ENCODE measurements at places on chromosomes 11 and 22.
A peak's percentile ranks its signal among the peaks of the same experiment; 100 is the strongest.

DNA sequence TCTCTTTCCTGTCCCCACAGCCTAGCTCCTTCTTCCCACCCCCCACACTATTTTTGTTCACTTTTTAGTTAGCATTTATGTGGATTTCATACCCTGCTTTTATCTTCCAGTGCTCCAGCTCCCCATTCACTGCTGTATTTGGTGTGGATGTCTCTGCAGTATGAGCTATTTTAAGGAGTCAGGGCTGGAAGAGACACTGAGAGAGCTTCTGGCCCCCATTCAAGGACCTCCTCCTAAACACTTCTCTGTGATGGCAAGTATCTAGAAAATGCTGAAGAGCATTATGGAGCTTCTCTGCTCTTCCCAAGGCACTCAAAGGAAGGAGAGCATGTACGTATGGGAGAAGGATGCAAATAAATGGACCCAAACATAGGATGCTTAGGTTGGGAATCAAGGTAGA lies 79.5 kb downstream of the RAB30 start:
- H3K27me3 ChIP-seq, result no peaks in the 10 kb centered on the region
- H3K4me1 ChIP-seq, result no peaks in the 10 kb centered on the region
- ATAC-seq, result no peak
- no peak overlapping the region for H3K4me3 ChIP-seq

DNA sequence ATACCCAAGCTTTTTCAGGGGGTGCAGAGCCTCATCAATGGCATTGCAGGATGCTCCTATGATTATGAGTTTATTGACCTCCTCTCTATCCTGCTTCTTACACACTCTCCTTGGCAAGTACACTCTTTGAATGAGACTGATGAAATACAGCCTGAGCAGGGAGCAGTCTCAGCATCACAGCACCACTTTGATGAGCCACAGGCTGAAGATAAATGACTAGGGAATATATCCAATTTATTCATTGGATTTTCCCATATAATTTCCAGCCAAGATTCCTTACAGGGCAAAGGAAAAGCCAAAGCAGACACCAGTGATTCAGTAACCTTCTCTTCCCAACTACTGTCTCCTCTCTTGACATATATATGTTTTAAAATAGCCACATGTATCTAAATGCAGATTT lies 79.2 kb downstream of the CASP12 start:
- H3K36me3 ChIP-seq, result no peaks in the 10 kb centered on the region
- no peak overlapping the region for H3K4me3 ChIP-seq
- H3K4me1 ChIP-seq, result no peaks in the 10 kb centered on the region
- no peaks in the 10 kb centered on the region for H3K27me3 ChIP-seq

DNA sequence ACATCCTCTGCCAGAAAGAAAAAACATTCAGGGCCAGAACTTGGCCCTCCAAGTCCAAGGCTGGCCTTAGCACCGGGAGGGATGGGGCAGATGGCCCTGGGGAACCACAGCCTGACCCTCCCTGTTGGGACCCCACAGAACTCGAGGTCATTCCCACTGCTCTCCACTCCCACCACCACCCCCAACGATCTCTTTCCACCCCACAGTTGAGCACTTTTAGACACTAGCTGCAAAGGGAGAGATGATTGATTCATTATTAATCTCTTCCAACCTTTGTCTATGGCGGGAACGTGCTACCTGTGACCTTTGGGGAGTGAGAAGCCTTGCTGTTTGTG lies 869.7 kb downstream of the BRD1 start:
- ATAC-seq, result no peak
- peaks cover 49% of the 10 kb centered on the region for H3K27me3 ChIP-seq
- H3K4me3 ChIP-seq, result no peak overlapping the region
- no peak overlapping the region for H3K27ac ChIP-seq
- H3K36me3 ChIP-seq, result no peaks in the 10 kb centered on the region

- no peaks in the 10 kb centered on the region for H3K4me1 ChIP-seq
- peaks cover 29% of the 10 kb centered on the region for H3K36me3 ChIP-seq
- H3K27ac ChIP-seq, result no peak overlapping the region
- no peak for ATAC-seq
- H3K27me3 ChIP-seq, result no peaks in the 10 kb centered on the region
Observed at GRCh38 chr22:35749808-35750207, 32.1 kb downstream of the APOL5 start.

DNA sequence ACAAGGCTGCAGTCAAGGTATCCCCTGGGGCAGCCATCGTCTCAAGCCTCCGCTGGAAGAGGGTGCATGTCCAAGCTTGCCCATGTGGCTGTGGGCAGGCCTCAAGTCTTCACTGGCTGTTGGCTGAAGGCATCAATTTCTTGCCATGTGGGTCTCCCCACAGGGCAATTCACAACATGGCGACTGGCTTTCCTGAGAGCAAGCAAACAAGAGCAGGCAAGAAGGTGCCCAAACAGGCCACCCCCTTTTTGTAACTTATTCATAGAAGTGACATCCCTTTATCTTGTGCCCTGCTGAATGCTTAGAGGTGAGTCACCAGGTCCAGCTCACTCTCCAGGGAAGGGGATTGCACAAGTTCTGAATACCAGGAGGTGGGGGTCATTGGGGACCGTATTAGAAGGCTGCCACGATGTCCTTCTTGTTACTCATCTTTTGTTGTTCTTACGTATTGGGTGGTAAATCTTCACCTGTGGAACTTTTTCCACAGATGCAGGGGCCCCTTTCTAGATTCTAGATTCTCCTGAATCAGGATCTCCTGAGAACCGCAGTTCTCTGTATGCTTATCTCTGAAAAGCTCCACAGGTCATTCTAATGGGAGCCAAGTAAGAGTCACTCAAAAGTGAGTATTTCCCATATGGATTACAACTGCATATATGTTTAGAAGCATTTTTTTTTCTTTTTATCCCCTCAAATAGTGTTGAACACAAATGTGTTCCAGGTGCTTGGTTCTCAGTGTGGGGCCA lies 44.2 kb upstream of the MICAL2 start:
- ATAC-seq, result peak; percentile 77
- no peaks in the 10 kb centered on the region for H3K36me3 ChIP-seq
- no peak overlapping the region for H3K4me3 ChIP-seq
- peaks cover 34% of the 10 kb centered on the region for H3K4me1 ChIP-seq
- peak overlapping the region; percentile 57 for H3K27ac ChIP-seq

- H3K27ac ChIP-seq, result no peak overlapping the region
- peak; percentile 39 for ATAC-seq
- no peaks in the 10 kb centered on the region for H3K36me3 ChIP-seq
- H3K4me3 ChIP-seq, result no peak overlapping the region
- H3K4me1 ChIP-seq, result no peaks in the 10 kb centered on the region
Observed at GRCh38 chr22:30615543-30615954, 8.6 kb downstream of the TCN2 start.

- peak overlapping the region; percentile 80 for H3K27ac ChIP-seq
- no peaks in the 10 kb centered on the region for H3K36me3 ChIP-seq
- peak overlapping the region; percentile 16 for H3K4me3 ChIP-seq
Observed at GRCh38 chr11:3169255-3170043, 4.3 kb upstream of the OSBPL5 start.

- no peak overlapping the region for H3K27ac ChIP-seq
- peaks cover 34% of the 10 kb centered on the region for H3K4me1 ChIP-seq
- H3K36me3 ChIP-seq, result no peaks in the 10 kb centered on the region
Observed at GRCh38 chr11:472816-473215, 22.7 kb downstream of the PTDSS2 start.

Data from gastroesophageal sphincter (tissue), 4 donors.